ENCODE measurements at places on chromosomes 5 and 9.

- no peak for DNase-seq
These were observed 25.9 kb downstream of the CPLX2 start for GRCh38 chr5:175897285-175897684.

- no peak for DNase-seq
These were observed 213.0 kb upstream of the IL12B start for GRCh38 chr5:159543326-159543725.

DNA sequence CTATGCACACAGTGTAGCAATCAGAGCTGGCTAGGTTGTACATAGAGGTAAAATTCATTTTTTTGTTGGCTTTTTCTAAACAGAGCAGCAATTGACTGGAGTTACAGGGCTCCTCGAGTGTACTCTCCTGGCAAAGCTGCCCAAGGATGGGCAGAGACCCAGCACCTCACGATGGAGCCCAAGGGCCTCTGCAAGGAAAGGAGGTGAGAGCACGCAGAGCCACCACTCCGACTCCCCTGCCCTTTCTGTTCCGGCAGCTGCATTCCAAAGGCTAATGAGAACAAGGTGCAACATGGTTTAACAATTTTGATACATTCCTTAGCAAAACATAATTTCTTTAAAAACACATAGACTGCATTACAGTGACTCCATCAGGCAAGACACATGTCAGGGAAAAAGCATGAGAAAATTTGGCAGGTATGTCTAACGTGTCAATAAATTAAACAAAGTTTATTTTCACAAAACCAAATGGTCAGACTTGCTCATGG, 47.5 kb downstream of the SAXO1 start:
- no peak for DNase-seq

- DNase-seq = no peak
These were observed 36.7 kb downstream of the HRH2 start for GRCh38 chr5:175694371-175695160.

DNA sequence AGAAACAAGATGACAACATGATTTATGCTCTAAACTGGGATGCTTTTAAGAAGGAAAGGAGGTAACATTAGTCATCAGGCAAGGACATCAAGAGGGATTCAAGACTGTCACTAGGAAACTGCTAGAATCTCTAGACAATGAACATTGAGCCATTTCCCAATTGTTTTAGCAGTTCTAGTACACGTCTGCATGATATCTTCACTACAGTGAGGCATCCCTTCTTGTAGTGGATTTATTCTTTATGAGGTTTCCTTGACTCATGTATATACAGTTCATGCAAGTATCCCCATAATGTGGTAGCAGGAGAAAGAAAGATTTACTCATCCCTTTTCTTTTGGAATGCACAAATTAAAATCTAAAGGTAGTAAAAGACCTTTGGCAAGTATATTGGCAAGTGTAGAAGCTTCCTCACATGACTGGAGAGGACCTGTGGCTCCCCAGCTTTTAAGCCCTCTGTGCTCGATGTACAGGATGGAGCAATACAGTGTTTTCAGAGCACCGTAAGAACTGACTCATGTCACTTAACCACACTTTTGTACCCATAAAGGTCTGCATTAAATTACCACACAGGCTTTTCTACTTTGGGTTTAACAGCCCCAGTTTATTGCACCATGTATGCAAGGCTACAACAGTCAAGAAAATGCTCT, 335.9 kb downstream of the SEMA5A start:
- no peak for DNase-seq

- DNase-seq = no peak
These were observed 11.0 kb upstream of the NANS start for GRCh38 chr9:98045234-98046179.
